ENCODE measurements at places on chromosomes 16 and 17.

DNA sequence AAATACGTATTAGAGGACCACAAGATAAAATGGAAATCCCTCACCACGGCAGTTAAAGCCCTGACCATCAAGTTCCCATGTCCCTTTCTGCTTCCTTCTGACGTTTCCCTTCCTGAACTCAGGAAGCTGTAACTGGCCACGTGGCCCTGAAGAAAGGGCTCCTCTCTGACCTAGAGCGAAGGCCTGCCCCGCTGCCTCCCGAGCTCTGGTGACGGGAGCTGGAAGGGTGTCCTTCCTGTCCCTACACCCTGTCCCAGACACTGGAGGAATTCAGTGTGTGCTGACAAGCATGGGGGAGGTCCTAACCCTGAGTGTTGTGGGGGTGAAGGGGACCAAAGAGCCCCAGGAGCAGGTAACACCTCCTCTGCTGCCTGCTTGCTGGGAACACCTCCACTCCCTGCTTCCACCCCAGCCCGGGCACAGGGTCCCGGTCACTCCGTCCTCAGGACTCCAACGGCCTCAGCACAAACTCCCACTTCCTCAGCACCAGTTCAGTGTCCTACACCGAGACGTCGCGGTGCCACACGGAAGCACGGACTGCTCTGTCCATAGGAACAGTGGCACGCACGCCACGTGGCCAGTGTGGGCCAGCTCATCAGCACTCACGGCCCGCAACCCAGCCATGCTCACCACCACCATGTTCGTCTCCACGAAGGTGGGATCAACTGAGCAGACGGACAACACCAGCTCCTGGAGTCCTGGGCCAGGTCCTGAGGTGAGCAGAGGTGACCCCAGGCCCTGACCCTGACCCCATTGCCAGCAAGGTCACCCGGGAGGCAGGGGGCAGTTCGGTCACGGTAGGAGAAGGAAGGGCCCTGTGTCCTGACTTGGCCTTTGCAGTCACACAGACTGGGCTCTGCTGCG is 16.9 kb downstream of the TMEM235 start:
- no peak for DNase-seq

- no peak for DNase-seq
Observed at GRCh38 chr17:3026856-3027751, 36.3 kb downstream of the OR1D5 start.

DNA sequence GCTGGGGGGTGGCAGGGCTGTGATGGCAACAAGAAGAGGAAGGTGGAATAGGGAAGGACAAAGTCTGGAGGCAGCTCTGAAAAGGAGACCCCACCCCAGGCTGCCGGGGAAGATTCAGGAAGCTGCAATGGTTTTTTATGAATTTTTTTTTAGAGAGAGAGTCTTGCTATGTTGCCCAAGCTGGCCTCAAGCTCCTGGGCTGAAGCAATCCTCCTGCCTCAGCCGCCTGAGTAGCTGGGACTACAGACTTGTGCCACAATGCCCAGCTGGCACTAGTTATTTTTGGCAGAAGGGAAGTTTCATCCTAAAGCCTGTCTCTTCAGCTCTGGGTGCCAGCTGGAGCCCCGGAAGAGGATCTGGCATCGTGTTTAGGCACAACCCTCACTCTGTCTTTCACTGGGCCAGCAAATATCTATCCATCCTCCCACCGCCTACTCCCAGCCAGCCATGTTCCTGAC is 1.3 kb upstream of the CES3 start:
- peak; percentile 53 for DNase-seq

DNA sequence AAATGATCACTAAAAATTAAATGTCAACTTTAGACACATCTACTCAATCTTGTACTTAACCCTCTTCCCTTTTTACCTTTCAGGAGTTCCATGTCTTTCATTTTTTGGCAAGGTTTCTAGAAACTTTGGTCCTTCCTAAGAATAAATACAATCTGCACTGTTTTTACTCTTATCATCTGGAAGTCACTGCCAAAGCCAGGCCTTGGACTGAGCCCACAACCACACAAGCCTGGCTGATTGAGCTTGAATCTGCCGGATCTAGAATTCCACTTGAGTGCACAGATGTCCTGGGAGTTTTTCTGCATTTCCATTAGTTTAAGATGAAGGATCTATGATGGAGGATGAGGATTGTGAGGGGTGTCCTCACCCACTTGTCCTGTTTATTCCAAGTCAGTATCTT is 126.1 kb downstream of the VPS53 start:
- DNase-seq = no peak

DNA sequence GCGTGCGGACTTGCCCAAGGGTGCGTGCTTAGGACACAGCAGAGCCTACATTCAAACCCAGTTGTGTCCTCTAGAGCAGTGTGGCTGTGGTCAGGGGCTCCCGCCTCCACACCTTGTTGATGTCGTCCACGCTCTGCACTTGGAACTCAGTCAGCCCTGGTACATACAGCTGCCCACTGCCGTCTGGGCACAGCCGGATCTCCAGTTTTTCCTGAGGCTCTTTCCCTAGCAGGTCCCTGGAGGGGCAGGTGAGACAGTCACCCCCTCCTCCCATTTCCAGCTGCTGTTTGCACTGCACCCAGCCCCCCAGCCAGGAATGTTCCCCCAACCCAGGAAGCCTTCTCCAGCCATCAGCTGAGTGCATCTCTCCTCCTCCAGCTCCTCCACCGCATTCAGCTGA is 25.7 kb downstream of the KATNB1 start:
- DNase-seq = no peak

DNA sequence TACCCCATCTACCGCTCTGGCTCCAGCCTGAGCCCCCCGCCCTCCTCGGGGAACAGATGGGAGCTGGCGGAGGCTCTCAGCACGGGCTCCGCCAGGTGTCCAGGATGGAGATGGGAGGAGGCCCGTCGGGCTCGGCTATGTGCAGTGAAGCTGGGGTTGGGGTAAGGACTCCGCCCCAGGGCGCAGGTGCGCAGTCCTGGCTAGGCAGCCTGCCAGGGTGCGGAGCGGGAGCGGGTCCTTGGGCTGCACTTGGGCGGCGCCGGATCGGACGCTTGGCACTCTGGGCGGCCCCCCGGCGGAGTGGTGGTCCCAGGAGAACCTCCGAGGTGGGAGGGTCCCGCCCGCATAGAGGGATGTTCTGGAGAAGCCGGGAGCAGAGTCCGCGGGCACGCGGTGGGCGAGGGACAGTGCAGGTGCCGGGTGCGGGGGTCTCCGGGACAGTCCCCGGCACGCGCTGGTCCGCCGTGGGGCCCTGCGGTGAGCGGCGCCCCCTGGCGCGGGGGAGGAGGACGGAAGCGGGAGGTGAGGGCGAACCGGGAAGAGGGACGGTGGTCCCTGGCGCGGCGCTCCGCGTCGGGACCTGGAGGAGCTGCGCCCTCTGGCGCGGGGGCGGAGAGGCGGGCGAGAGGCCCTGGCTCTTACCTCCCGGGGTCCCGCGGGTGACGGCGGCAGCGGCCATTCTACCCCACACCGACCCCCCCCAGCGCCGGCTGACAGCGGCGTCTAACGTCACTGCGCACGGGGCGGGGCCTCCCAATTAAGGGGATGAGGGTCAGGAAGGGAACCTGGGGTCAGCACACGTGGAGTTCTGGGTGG is at the start of gene CAMTA2:
TSS of gene CAMTA2 (minus strand) at position 725 of the 816 bp plus-strand sequence. CDS start 1,453 bp downstream, outside the sequence.
- DNase-seq = peak; percentile 91

GRCh38 chr17:43581613-43582012 is 35.5 kb upstream of the ETV4 start:
- peak; percentile 56 for DNase-seq

- DNase-seq = no peak
Observed at GRCh38 chr17:70888324-70888723, 719.0 kb downstream of the KCNJ2 start.

DNA sequence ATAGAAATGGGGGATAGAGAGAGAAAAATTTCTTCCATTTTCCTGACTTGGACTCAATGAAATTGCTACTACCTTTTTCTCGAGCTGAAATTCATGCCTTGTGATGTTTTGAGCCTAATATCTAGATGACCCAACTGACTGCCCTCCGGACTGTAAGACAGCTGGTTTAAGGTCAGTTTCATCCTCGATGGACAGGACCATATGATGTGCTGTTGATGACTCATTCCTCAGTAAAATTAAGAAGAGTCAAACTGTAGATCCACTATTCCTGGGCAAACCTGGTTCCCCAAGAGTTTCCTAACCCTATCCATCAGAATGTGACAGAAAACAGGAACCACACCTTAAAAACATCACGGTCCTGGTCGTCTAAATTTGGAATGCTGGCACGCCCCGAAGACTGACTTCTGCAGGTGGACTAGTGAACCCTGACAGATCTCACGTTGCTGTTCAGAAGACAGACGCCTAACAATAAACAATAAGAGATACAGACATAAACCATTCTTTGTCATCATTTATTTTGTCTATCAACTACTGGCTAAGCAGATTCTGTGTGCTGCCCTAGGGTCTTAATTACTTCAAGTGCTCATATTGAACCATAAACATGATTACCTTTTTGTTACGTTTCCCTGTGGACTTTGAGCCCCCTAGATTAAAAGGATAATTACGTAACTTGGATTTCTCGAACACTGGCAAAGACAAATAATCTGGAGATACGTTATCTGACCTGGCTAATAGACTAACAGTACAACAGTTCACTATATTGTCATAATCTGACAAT is 45.1 kb upstream of the NOS2 start:
- no peak for DNase-seq

GRCh38 chr17:74198694-74199093 is 4.8 kb upstream of the RPL38 start:
- DNase-seq = no peak

DNA sequence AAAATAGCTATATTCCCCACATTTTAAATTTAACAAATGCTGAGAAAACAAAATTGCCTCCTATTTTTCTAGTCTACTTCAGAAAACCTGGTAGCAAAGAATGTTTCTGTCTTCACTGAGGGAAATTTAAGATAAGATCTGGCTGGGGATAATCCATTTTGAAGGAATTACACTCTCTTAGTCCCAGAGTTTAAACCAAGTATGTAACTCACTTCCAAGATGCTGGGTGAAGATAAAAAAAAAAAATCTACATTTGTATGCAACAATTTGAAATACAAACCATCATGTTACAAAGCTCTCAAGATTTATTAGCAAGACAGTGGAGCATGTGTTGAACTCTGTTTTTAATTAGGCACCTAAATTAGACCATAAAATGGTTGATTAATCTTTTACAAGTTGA is 5.7 kb downstream of the HS3ST3B1 start:
- DNase-seq = no peak

DNA sequence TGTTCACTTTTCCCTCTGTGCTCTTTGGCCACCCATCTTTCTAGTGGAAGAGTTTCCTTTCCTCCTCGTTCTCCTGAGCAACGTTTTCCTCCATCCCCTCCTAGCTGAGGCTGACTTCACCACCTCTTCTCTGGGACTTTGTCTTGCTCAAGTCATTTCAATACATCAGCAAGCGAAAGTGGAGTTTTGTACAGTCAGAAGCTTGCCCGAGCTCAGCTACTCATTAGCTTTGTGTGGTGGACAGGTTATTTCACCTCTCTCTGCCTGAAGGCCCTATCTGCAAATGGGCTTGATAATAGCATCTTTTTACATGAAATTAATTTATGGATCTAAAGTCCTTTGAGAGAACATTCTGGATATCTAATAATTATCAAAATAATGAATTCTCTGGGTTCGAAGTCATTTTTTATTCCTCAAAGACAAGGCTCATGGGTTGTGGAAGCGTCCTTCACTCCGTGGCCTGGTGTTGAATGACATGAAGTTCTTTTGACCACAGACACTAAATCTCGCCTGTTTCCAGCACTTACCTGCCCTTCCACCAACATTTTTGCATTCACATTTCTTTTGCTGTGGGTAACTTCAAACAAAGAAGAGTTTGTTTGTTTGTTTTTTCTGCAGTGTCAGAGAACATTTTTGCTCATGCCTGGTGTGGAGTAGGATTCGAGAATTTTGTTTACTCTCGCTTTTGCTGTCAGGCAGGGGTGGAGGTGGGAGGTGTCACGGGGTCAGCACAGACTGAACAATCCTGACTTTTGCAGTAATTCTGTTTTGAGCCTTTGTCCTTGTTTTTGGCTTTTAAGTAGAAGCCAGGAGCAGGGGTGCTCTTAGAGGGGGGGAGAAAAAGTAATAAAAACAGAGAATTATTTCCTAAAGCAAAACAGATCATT is 155.0 kb upstream of the CACNG5 start:
- no peak for DNase-seq

DNA sequence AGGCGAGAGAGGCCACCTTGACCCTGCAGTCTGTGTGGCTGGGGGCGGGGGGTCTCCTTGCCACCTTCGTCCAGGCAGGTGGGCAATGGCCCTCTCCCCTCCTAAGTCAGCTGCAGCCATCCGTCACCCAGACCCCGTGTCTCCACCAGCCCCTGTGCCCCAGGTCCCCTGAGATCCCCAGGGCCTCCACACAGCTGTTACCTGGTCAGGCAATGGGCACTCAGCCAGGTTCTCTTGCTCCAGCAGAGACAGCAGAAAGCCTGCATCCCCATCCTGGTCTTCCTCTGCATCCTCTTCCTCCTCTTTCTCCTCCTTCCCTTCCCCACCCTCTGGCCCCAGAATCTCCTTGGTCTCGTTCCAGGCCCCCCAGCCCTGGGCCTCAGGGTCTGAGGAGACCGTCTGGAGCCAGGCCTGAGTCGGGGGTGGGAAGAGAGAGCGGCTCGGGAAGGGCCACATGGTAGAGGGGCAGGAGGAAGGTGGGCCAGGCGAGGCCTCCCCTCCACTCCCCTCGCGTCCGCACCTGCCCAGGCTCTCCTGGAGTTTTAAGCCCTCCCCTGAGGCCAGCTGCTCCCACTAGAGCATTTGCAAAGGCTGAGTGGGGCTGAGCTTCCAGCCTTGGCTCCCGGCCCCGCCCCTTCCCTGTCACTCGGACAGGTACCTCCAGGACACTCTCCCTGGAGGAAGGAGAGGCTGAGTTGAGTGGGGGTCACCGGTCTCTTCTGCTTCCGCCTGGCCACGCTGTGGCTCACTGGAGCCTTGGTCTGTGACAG is at the start of gene PABPN1L:
TSS of gene PABPN1L (minus strand) at position 510 of the 770 bp plus-strand sequence. CDS start at position 456, 54 bp downstream.
- DNase-seq = no peak

GRCh38 chr16:72646615-72647014 is 401.3 kb downstream of the ZFHX3 start:
- DNase-seq = no peak

DNA sequence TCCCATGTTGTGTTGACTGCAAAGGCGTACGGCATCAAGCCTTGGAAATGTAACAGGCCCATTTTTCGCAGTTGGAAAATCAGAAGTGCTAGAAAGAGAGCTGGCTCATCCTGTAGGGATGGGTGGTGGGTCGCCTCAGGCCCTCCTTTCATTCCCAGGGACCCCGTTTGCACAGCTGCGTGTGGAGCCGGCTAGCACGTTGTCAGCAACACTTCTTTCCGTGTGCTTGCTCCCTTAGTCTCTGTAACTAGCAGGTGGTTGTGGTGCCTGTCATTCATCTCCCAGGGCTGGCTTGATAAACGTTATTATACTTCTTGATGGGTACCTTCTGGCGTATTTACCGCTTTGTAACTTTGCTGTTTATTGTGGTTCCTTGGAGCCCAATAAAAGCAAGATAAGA is 239.0 kb upstream of the CACNG5 start:
- DNase-seq = no peak

- no peak for DNase-seq
Observed at GRCh38 chr17:29112771-29113295, 67.4 kb downstream of the MYO18A start.

GRCh38 chr17:73800893-73801292 is 156.6 kb upstream of the SDK2 start:
- no peak for DNase-seq
